ENCODE measurements at places on chromosomes 13 and 19.
A peak's percentile ranks its signal among the peaks of the same experiment; 100 is the strongest.

DNA sequence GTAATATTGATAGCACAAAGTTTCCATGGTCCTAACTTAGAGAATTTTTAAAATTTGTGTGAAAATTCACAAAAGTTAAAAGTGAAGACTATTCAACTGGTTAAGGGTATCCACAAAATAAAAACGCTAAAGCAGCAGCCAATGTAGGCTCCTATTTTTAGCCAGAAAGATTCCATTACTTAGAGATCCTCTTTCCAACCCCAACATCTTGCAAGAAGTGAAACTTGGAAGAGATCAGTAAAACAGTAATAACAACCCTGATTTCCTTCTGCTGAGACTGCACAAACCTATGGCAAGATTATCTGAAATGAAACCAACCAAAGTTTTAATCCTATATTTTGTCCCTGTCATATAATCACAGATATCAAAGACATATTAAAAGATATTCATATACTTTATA, 8.5 kb downstream of the TBC1D4 start:
- DNase-seq, result no peak

GRCh38 chr13:24050796-24051715, 109.5 kb upstream of the SPATA13 start:
- DNase-seq, result no peak

- DNase-seq, result no peak
These were observed 59.7 kb downstream of the SIPA1L3 start for GRCh38 chr19:37966662-37967231.

- no peak for DNase-seq
These were observed 9.1 kb downstream of the AP2S1 start for GRCh38 chr19:46841458-46842083.

DNA sequence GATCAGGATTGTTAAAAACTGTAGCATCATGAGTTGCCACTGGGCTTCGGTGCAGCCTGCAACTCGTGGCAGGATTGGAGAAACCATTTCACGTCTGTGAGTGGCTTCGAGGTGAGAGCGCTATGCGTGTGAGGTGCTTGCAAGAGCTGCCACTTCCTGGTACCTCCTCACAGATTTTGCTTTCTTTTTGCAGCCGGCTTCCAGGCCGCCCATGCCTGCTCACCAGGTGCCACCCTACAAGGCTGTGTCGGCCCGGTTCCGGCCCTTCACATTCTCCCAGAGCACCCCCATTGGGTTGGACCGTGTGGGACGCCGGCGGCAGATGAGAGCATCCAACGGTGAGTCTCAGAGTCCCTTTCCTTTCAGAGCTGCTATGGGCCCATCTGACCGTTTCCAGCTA, 57.9 kb upstream of the C1QTNF9 start:
- peak; percentile 86 for DNase-seq

DNA sequence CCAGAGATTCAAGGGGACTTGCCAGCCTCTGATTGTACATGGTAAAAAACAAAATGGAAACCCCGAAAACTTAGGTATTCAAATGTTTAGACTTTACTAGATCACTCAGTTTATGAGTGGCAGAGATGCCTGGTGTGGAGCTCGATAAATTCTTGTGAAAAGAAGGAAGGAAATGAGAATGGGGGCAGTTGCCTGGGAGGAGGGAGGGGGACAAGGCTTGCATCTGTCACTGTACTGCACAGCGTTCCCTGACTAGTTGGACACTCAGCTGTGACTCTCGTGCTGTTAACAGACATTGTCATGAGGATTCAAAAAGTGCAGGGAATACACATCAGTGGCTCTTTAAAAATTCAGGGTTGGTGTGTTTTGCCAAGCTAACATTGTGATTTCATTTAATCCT, 232.9 kb downstream of the ZIC5 start:
- DNase-seq, result no peak

Data from CD4-positive, alpha-beta T cell treated with Interleukin-17A for 4 hours (primary cell).